Hair follicle dermal papilla cell (primary cell): ENCODE measurements at places on chromosomes 6 and 20. TPM values are rescaled to one million over a fixed set of nuclear protein-coding genes. Genes with fewer than 3 reads are reported as not detected.

ZNF165 gene
- total RNA-seq = 0.32 and 0.49 TPM in 2 replicates

TRIM31 gene
- not detected in 2 replicates for total RNA-seq

PKIB gene
- total RNA-seq = 0.12 and 0.16 TPM in 2 replicates

DZANK1 gene
- total RNA-seq = 0.85 and 1.1 TPM in 2 replicates

C20orf144 gene
- total RNA-seq = 0.16 and 0.36 TPM in 2 replicates
